ENCODE measurements at places on chromosomes 1 and 21.

- no peak for DNase-seq
These were observed 42.2 kb upstream of the ATP1A1 start for GRCh38 chr1:116330846-116331245.

DNA sequence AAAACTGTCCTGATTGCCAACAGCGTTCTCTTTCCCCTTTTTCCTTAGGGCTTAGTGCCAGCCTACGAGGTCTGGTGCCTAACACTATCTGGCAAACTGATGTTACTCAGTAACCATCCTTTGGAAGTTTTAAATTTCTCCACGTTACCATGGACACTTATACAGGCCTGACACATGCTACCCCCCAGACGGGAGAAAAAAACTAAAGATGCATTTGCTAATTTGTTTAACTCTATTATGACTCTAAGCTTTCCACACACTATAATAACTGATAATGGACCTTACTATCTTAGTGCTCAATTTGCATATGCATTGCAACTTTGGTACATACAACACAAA, 36.8 kb downstream of the CLCA1 start:
- no peak for DNase-seq

GRCh38 chr1:49466961-49467360, 556.8 kb downstream of the AGBL4 start:
- no peak for DNase-seq

DNA sequence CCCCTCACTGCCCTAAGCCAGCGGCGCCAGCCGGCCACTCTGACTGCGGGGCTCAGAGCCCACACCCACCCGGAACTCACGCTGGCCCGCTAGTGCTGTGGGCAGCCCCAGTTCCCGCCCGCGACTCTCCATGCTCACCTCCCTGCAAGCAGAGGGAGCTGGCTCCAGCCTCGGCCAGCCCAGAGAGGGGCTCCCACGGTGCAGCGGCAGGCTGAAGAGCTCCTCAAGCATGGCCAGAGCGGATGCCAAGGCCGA, 41.5 kb downstream of the SLC2A1 start:
- DNase-seq: no peak

GRCh38 chr1:47849591-47850261, 147.5 kb downstream of the TRABD2B start:
- no peak for DNase-seq

DNA sequence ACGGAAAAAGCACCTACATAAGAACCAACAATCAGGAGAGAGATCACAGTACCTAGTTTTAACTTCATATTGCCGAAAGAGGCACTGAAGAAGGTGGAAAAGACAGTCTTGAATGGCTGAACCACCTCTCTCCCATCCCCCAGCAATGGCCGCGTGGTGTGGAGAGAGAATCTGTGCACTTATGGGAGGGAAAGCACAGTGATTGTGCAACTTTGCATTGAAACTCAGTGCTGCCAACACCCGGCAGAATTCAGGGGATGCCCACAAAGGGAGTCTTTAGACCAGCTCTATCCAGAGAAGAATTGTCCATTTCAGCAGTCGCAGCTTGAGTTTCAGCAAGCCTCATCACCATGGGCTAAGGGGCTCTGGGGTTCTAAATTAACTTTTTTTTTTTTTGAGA, 186.3 kb upstream of the USP25 start:
- DNase-seq: no peak

GRCh38 chr1:188137221-188137620, 1308.5 kb downstream of the PLA2G4A start:
- no peak for DNase-seq

GRCh38 chr1:3683992-3684391, 31.7 kb downstream of the TP73 start:
- no peak for DNase-seq

- no peak for DNase-seq
These were observed 21.5 kb downstream of the PRKACB start for GRCh38 chr1:84165601-84166000.

DNA sequence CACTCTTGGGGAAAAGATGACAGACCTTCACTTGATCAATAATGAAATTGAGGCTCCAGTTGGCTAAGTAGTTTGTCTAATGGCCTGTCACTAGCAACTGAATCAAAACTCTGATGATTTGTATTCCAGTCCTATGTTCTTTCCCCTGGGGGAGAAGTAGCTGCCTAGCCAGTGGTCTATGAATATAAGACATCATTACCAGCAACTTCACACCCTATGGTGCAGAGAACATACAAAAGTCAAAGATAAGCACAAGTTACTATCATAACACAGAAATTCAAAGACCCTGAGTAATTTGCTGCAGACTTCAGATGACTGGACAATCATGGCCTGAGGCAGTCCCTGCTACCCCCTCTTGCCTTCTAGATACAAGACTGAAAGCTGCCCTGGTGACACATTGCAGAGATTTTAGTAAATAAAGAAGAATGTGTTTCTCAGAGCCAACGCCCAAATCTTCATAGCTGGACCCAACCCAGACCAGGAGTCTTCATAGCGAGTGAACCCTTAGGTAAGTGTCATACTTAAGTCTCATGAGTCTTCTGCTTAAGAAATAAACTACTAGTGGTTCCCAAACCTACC, 993 bp downstream of the PDZK1 start:
- DNase-seq: no peak

DNA sequence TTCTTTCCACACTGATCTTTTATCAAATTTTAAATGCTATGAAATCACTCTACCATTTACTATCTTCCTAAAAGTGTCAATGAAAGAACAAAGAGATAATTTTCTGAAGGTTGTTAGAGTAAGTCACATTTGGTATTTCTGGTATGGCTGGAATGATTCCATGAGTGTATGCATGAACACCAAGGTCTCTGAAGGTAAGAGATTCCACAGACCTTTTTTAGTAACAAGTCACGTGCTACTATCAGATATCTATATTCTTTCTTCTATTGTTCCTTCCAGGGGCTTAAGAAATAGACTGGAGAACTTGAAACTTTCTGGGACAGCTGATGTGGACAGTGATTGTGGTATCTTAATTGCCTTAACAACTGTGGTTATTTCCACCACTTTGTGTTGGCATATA, 265.0 kb downstream of the SDCCAG8 start:
- no peak for DNase-seq

DNA sequence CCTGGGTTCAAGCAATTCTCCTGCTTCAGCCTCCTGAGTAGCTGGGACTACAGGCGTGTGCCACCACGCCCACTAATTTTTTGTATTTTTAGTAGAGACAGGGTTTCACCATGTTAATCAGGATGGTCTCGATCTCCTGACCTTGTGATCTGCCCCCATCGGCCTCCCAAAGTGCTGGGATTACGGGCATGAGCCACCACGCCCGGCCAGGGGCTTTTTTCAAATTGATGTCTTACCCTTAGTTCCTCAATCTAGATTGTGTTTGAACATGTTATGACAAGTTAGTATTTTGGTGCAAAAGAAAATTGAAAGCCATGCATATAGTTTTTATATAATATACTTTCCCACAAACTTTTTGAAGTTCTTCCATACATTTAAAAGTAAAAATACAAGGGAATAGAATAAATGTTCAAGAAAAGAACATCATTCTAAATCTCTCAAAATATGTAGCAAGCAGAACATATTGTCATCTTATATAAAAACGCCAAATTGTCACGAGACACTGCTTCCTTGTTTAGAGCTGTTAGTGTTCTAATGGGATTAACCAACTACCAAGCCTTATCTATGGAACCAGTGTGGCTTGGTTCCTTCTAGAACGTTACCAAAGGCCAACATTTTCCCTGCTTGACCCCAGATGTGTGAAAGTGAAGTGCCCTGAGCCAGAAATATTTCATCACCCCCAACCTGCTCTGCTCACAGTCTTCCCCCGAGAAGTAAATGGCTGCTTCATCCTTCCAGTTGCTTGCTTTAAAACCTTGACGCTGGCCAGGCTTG, 9.5 kb upstream of the PLEKHM2 start:
- no peak for DNase-seq

DNA sequence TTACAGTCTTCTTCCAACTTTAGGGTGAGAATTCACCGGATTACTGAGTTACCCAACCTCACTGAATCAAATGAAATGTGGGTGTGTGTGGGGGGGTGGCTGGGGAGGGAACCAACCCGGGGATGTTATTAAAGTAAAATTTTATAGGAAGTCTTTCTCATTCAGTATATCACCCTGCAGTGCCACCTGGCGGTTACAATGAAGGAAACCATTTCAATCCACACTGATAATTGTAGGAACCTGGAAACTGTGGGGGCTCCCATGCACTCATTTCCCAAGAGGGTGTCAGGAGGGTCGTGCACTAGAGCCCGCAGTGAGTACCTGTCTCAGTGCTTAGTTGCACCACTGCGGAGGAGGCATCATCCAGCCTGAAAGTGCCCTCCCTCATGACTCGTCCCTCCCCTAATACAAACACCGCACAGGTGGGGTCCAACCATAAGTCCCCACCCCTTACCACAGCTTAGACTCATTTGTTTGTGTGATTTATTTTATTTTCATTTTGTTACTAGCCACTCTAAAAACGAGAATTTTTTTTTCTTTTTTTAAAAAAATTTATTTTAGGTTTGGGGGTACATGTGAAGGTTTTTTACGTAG, 29.1 kb upstream of the IGSF5 start:
- no peak for DNase-seq

- DNase-seq: no peak
These were observed at the start of gene TFF2 for GRCh38 chr21:42350927-42351426. Gene TFF2, minus strand, starts transcription at chr21:42350994. Its CDS starts 37 bp downstream, at chr21:42350957.

DNA sequence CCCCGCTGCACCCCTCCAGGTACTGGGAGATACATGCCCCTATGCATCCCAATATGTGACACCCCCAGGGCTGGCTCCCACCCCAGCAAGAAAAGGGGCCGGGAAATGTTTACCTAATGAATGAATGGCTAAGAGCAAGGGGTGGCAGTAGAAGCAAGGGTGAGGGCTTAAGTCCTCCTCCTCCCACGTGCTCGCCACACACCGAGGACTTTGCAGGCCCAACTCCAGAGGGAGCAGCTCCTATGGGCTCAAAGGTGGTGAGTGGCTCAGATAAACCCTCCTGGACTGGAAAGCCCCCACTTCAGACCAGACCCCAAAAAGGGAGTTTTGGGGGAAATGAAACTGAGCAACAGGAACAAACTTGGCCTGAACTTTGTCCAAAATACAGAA, 11.4 kb downstream of the SLC45A3 start:
- DNase-seq: no peak

DNA sequence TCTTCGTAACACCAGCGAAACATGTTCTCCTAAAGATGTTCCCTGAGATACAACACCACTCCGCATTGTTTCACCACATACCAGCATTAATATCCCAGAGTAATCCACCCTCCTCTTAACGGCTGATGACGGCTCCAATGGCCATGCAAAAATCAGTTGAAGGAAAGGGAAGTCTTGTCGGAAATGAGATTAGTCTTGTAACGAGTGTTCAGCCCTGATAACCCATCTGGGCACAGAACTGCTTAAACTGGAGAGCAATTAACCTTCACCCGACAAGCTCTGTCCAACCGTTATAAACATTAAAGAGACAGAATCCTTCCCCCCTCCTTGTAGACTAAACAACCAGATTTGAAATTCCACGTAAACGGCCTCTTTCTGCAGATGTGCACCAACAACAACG, 21.9 kb downstream of the ERG start:
- no peak for DNase-seq

GRCh38 chr1:30444401-30444800, 279.0 kb downstream of the MATN1 start:
- no peak for DNase-seq

GRCh38 chr1:27001570-27002360, 8.3 kb downstream of the TRNP1 start:
- peak; percentile 7 for DNase-seq

- no peak for DNase-seq
These were observed 11.2 kb upstream of the FMOD start for GRCh38 chr1:203361945-203362719.

DNA sequence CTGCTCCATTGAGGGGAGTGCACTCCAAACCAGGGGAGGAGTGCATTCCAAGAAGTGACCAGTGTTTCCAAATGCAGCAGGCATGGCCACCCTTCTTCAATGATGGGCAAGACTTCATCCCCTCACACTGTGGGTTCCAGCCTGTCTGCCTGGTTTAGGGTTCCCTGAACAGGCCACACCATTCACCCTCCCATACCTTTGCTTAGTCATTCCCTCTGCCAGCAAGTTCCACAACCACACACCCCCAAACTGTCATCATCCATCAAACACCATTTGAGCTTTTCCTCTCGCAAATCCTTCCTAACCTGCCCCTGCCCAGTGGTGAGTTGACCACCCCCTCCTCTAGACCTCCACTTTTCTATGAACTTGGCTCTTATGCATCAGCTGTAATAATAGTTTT, 116.0 kb downstream of the PLPP3 start:
- DNase-seq: no peak

DNA sequence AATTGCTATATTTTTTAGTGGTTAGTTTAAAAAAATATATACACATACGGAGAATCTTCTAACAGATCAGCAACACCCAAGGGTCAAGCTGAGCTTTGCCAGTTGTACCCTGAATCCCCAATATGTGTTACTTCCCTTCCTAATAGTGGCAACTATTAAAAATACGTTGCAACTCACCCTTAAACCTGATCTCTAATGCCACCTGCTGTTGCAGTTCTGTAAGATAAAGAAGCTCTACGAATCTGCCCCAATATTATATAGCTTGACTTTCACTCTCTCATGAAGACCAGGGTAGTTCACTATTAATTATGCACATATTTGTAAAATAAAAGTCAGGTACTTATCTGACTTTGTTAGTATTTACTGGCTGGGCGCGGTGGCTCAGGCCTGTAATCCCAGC, 58.4 kb downstream of the ASH1L start:
- no peak for DNase-seq

DNA sequence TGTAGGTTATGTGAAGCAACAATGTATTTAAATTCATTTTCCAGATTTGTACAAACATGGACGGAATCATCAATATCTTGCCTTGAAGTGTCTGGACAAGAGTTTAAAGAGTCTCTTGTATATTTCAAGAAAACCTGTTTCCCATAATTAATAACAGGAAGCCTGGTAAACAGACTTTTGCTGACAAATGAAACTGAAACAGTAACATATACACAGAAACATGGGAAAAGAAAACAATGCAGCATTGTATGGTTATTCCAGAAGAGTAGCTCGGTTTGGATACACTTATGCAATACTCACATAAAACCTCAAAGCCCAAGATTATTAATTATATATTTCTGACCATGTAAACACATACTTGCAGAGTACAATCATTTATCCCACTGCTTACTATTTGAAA, 265.5 kb downstream of the PTPRC start:
- DNase-seq: no peak

- DNase-seq: no peak
These were observed 69.1 kb downstream of the KCNJ15 start for GRCh38 chr21:38325731-38326420.

DNA sequence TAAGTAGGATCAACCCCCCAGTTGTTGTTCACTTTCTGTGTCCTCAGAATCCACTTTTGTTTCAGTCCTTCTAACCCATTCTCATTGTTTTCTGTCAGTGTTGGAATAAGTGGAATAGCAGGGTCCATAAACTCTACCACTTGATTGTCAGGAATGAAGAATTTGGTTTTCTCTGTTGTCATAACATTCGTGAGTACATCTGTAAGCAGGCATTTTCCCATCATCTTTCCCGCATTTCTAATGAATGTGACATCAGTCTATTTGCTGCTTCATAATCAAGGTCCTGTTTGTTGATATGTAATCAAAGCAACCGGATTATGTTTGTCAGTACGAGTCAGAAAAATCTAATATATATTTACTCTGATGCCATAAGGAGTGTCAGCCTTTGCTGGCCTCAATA, 147.1 kb downstream of the KIF26B start:
- no peak for DNase-seq

- no peak for DNase-seq
These were observed 1.5 kb downstream of the LRRC8D start for GRCh38 chr1:89822109-89822962.

All from nucleus accumbens (tissue), 56 donors.